ENCODE measurements at places on chromosomes 1 and 21. TPM values are rescaled to one million over a fixed set of nuclear protein-coding genes. Genes with fewer than 3 reads are reported as not detected.

- H3K4me3 ChIP-seq = no peak overlapping the region
- DNase-seq = no peak
- H3K27ac ChIP-seq = no peak overlapping the region
- no peaks in the 10 kb centered on the region for H3K36me3 ChIP-seq
- H3K4me1 ChIP-seq = no peaks in the 10 kb centered on the region
Measured at GRCh38 chr1:230299191-230300006, 126.7 kb downstream of the PGBD5 start.

DNA sequence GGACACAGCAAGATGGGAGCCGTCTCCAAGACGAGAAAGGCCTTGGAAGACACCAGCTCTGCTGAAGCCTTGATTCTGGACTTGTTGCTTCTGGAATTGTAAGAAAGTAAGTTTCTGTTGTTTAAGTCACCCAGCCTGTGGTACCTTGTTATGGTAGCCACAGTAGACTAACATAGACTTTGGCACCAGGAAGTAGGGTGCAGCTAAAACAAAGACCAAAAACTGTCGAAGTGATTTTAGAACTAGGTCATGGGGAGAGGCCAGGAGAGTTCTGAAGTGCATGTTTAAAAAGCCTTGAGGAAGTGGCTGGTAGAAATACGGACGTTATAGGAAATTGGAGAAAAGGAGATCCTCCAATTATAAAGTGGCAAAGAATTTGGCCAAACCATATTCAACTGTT, 28.5 kb downstream of the ZNF496 start:
- H3K4me1 ChIP-seq = no peaks in the 10 kb centered on the region
- peaks cover 17% of the 10 kb centered on the region for H3K36me3 ChIP-seq
- no peak overlapping the region for H3K27ac ChIP-seq
- no peak overlapping the region for H3K4me3 ChIP-seq
- no peak for DNase-seq

DNA sequence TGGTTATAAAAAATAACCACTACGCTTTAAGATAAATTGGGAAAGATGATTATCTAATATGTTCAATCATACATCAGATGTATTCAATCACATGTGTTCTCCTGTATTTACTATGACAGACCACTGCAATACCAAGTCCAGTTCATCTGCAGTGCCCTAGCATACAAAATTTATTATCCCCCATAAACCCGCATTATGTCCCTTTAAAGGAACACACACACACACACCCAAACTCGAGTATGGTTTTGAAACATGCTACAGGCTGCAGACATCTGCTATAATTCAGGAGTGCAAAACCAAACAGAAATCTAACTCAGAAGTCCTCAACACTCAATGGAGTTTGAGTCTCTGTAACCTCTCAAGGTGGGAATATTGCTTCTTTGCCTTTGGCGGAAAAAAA, 14.9 kb downstream of the ODF2L start:
- H3K36me3 ChIP-seq = no peaks in the 10 kb centered on the region
- no peak for DNase-seq

- DNase-seq = peak; percentile 90
- no peak overlapping the region for H3K4me3 ChIP-seq
- no peaks in the 10 kb centered on the region for H3K36me3 ChIP-seq
- peaks cover 45% of the 10 kb centered on the region for H3K4me1 ChIP-seq
- H3K27me3 ChIP-seq = no peaks in the 10 kb centered on the region
Measured at GRCh38 chr21:45329261-45330074, 41.8 kb upstream of the POFUT2 start.

GRCh38 chr1:20413136-20413775, 72.8 kb downstream of the CAMK2N1 start:
- no peaks in the 10 kb centered on the region for H3K36me3 ChIP-seq
- H3K4me3 ChIP-seq = no peak overlapping the region
- H3K27me3 ChIP-seq = no peaks in the 10 kb centered on the region

DNA sequence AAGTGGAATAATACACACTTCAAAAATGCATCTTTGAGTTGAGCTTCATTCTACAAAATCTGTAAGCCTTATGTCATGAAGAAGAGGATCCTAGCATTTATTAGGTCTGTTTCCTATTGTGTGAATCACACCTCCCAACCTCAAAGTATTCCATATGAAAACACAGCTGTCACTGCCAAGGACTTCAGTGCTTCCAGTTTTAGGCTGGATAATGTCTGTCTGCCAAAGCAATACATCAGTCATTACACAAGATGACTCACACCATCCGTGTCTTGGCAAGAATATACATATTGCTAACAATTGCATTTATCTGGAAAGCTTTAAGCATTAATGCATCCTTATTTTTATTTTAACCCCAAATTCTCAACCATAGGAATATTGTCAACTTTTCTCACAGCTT, 125.7 kb upstream of the TMPRSS15 start:
- H3K27ac ChIP-seq = no peak overlapping the region
- no peaks in the 10 kb centered on the region for H3K27me3 ChIP-seq
- H3K4me1 ChIP-seq = no peaks in the 10 kb centered on the region
- H3K36me3 ChIP-seq = no peaks in the 10 kb centered on the region

- H3K4me3 ChIP-seq = no peak overlapping the region
- no peaks in the 10 kb centered on the region for H3K27me3 ChIP-seq
- H3K27ac ChIP-seq = no peak overlapping the region
- DNase-seq = peak; percentile 42
Measured at GRCh38 chr1:59156526-59157199, 140.2 kb upstream of the FGGY start.

DNA sequence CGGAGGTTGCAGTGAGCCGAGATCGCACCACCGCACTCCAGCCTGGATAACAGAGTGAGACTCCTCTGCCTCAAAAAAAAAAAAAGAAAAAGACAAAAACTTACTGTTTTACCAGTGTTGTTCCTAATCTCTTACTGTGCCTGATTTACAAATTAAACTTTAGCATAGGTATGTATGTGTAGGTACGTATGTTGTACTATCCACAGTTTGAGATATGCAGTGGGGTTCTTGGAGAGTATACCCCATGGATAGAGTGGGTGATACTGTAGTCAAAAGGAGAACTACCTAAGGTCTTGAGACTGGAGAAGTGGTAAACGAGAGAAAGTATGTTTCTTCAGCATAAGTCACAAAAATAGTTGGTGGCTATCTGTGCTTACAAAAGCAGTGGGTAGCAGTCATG, 38.6 kb downstream of the RNF11 start:
- H3K4me3 ChIP-seq = no peak overlapping the region
- DNase-seq = no peak
- H3K4me1 ChIP-seq = peaks cover 7% of the 10 kb centered on the region
- H3K27ac ChIP-seq = no peak overlapping the region

DNA sequence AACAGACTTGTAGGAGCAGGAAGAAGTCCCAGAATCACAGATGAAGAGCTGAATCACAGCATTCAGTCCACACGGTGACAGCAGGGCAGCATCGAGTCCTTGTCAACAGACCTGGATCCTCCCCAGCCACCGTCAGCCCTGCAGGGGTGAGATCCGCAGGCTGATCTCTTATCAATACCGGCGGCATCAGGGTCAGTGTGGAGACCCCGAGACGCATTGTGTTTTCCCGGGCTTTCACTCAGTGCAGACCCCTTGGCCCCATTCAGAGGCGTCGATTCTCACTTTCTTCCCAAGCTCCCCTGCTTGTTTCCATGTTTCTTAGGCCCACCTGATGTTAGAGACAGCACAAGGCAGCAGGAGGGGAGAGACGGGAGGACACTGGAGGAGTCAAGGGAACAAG, 609.6 kb downstream of the PTPRU start:
- no peak overlapping the region for H3K27ac ChIP-seq
- no peaks in the 10 kb centered on the region for H3K4me1 ChIP-seq
- no peak for DNase-seq
- no peaks in the 10 kb centered on the region for H3K27me3 ChIP-seq
- no peak overlapping the region for H3K4me3 ChIP-seq

GRCh38 chr1:230130172-230130944, 63.3 kb downstream of the GALNT2 start:
- peaks cover 35% of the 10 kb centered on the region for H3K4me1 ChIP-seq
- no peaks in the 10 kb centered on the region for H3K27me3 ChIP-seq
- peak overlapping the region; percentile 79 for H3K27ac ChIP-seq
- H3K36me3 ChIP-seq = no peaks in the 10 kb centered on the region
- no peak overlapping the region for H3K4me3 ChIP-seq
- peak; percentile 89 for DNase-seq

GRCh38 chr1:9119745-9120144, 9.2 kb downstream of the GPR157 start:
- no peaks in the 10 kb centered on the region for H3K27me3 ChIP-seq
- H3K27ac ChIP-seq = peak overlapping the region; percentile 56
- DNase-seq = peak; percentile 89
- peaks cover 25% of the 10 kb centered on the region for H3K4me1 ChIP-seq
- H3K4me3 ChIP-seq = no peak overlapping the region

- H3K4me3 ChIP-seq = no peak overlapping the region
- no peak for DNase-seq
- H3K27me3 ChIP-seq = no peaks in the 10 kb centered on the region
Measured at GRCh38 chr1:234096161-234096770, 191.8 kb downstream of the SLC35F3 start.

DNA sequence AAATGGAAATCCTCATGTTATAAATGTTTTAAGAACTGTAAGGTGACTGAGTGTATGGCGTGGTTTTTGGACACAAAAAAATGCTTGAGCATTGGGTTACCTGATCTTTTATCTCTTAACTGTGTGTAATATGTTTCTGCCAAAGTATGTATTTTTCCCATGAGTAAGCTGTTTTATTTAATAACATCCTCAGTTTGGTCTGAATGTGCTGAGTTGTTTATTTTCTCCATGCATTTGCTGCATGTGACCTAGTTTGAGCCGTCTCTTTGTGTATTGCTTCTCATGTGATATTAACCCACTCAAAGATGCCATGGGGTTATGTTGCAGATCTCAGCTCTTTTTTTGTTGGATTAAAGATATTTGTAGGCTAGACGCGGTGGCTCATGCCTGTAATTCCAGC, 6.1 kb upstream of the LYPLA2 start:
- H3K27ac ChIP-seq = no peak overlapping the region
- no peak for DNase-seq
- H3K4me3 ChIP-seq = no peak overlapping the region
- no peaks in the 10 kb centered on the region for H3K27me3 ChIP-seq
- peaks cover 23% of the 10 kb centered on the region for H3K36me3 ChIP-seq

- no peak overlapping the region for H3K4me3 ChIP-seq
- H3K27me3 ChIP-seq = no peaks in the 10 kb centered on the region
- H3K36me3 ChIP-seq = no peaks in the 10 kb centered on the region
- DNase-seq = peak; percentile 59
Measured at GRCh38 chr1:234969581-234970400, 158.8 kb downstream of the TOMM20 start.

GRCh38 chr1:41864471-41865040, 54.2 kb downstream of the HIVEP3 start:
- no peak overlapping the region for H3K27ac ChIP-seq
- DNase-seq = no peak
- H3K4me3 ChIP-seq = no peak overlapping the region
- H3K36me3 ChIP-seq = no peaks in the 10 kb centered on the region

GRCh38 chr1:43531906-43532584, 1.4 kb downstream of the PTPRF start:
- H3K27me3 ChIP-seq = no peaks in the 10 kb centered on the region
- H3K27ac ChIP-seq = peak overlapping the region; percentile 58
- peaks cover 20% of the 10 kb centered on the region for H3K4me1 ChIP-seq

- H3K27ac ChIP-seq = no peak overlapping the region
- peak; percentile 13 for DNase-seq
Measured at GRCh38 chr1:178371235-178371634, 125.5 kb downstream of the CLEC20A start.

- no peak overlapping the region for H3K4me3 ChIP-seq
- no peaks in the 10 kb centered on the region for H3K4me1 ChIP-seq
- H3K27me3 ChIP-seq = no peaks in the 10 kb centered on the region
- peaks cover 99% of the 10 kb centered on the region for H3K36me3 ChIP-seq
- no peak overlapping the region for H3K27ac ChIP-seq
Measured at GRCh38 chr1:19163261-19163660, 46.8 kb downstream of the UBR4 start.

GRCh38 chr1:164958982-164959768, 397.3 kb downstream of the LMX1A start:
- H3K36me3 ChIP-seq = no peaks in the 10 kb centered on the region
- H3K4me3 ChIP-seq = no peak overlapping the region
- H3K27ac ChIP-seq = no peak overlapping the region
- no peak for DNase-seq

- H3K4me3 ChIP-seq = no peak overlapping the region
- H3K4me1 ChIP-seq = no peaks in the 10 kb centered on the region
- H3K27me3 ChIP-seq = no peaks in the 10 kb centered on the region
Measured at GRCh38 chr21:31173881-31174555, 135.7 kb upstream of the KRTAP19-8 start.

DNA sequence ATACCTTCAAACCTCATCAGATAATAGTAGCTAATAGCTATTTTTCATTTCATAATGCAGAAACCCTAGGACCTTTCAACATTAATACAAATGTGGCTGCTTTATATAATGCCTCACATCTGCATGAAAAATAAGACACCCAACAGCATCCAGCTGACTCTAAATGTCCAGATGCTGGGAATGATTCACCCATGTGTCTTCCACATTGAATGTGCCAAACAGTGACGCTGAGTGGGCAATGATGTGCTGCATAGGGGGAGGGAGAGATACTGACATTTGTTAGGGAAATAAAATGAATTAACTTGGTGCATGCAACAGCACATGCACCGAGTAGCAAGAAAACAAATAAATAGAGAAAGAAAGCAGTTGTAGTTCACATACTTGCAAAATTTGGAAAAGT, 199.3 kb downstream of the DSCAM start:
- no peaks in the 10 kb centered on the region for H3K4me1 ChIP-seq
- no peak overlapping the region for H3K4me3 ChIP-seq
- no peaks in the 10 kb centered on the region for H3K36me3 ChIP-seq
- no peak overlapping the region for H3K27ac ChIP-seq
- no peaks in the 10 kb centered on the region for H3K27me3 ChIP-seq

GRCh38 chr1:158274797-158275196, 14.9 kb upstream of the CD1C start:
- no peaks in the 10 kb centered on the region for H3K36me3 ChIP-seq
- no peaks in the 10 kb centered on the region for H3K4me1 ChIP-seq
- H3K27me3 ChIP-seq = no peaks in the 10 kb centered on the region
- no peak overlapping the region for H3K4me3 ChIP-seq

GRCh38 chr1:11516961-11517635, 38.1 kb downstream of the DISP3 start:
- H3K27me3 ChIP-seq = no peaks in the 10 kb centered on the region
- H3K4me1 ChIP-seq = no peaks in the 10 kb centered on the region
- DNase-seq = no peak
- H3K36me3 ChIP-seq = no peaks in the 10 kb centered on the region
- no peak overlapping the region for H3K4me3 ChIP-seq

DNA sequence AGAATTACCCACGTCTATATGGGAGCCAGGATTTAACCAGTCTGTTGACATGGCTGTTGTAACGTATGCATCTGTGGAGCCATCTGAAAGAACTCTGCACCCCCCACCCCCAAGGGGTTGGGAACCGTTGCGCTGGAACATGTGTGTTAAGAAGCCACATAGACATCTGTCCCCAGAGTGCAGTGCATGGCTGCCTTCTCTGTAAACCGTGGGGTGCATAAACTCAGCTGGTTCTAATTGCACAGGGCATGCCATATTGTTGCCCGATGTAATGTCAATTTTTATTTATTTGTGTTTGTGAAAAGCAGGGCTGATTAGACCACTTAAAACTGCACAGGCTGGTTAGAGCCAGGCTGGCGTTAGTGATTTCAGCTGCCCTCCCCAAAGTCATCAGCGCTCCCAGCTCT, 70.1 kb upstream of the ROR1 start:
- no peaks in the 10 kb centered on the region for H3K27me3 ChIP-seq
- H3K36me3 ChIP-seq = no peaks in the 10 kb centered on the region
- no peak overlapping the region for H3K4me3 ChIP-seq

Gene ZFP69
- 2.4 TPM for total RNA-seq

Gene TFF2
- total RNA-seq = 14.3 TPM

Gene MYCL
- total RNA-seq = 3.9 TPM

Gene CD34
- total RNA-seq = 30.2 TPM

Gene TNFRSF14
- total RNA-seq = 47.5 TPM

Gene RBM11
- 14.8 TPM for total RNA-seq

Gene TMEM269
- 0.11 TPM for total RNA-seq

Gene IL12RB2
- total RNA-seq = 0.45 TPM

Gene COL16A1
- 61.3 TPM for total RNA-seq

Gene GPR25
- not detected for total RNA-seq

Gene GSTM5
- total RNA-seq = 2.9 TPM

Gene IFI44L
- total RNA-seq = 8.1 TPM

All from thyroid gland (tissue), 4 donors.